NCI-H1694 treated with DMSO at 0.1 percent for 48 hours (cell line): ENCODE measurements at places on chromosomes 6 and 20.

DNA sequence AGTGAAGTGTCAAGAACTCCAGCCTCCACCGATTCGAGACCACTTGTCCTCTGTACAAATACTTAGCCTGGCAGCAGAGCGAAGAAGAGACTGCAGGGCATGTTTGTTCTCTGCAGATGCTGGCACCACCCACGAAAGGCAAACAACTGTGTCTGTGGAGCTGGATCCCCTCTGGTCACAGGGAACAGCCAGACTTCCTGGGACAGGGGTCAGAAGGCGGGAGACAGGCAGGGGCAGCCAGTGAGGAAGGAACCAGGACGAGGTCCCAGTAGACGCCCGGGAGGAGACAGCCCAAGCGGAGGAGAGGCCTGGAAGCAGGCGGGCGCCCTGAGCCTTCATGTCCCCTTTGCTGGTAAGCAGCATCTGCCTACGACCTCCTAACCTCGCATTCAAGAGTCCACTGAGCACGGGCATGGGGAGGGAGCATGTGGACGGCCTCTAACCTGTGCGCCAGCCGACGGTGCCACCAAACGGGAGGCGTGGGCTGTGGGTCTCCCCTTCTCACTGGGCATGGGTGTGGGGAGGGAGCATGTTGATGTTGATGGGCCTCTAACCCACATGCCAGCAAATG lies 265.5 kb downstream of the DLL1 start:
- DNase-seq = no peak

DNA sequence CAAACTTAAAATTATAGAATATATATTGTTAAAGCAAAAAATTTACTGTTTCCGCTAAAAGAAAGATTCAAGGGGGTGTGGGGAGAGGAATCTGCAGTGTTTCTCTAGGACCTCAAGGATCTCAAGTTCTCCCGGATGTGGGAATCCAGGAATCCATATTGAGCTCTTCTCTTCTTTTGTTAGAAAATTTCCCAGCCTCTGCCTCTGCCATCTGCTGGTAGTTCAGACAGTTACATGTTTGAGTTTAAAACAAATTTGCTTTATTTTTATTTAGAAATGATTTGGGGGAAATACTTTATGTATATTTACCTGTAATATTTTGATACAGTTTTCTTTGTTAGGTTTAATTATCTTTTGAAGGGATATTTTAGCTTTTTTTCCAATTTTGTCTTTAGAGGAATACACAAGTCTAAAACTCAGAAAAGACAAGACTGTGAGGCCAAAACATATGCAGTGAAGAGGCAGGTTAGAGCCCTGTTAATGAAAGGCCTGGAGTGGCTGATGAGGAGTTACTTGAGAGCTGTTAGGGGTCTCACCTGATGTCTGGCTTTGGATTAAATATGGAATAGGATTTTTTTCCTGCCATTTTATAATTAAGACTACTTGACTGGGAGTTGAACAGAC lies 268.8 kb downstream of the ARID1B start:
- DNase-seq = peak; percentile 39

DNA sequence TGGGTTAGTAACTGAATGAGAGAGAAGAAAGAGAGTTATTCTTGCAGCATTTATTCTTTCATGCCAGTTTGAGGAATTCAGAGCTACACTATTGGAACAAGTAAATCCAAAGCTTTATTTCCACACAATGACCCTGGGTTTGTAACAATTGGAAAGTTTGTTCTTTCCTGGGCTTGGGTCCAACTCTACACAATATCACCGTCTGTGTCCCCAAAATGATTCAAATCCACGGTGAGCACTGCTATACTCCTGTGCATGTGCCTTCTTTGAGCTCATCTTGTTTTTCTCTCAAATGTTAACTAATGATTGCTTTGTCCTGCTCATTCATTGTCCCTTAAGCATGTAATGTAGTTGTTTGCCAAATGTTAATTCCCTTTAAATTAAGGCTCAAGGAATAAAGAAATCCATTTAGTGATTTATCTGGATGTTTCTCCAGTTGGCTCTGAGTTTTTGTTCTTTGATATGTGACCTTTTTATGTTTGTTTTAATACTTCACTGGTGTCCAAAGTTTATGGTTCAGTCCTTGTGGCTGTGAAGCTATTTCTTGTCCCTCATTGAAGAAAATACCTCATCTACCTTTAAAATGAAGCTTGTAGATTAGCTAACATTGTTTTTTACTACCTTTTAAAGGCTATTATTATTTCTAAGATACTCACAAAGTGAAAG lies 20.5 kb upstream of the CRISP3 start:
- no peak for DNase-seq

DNA sequence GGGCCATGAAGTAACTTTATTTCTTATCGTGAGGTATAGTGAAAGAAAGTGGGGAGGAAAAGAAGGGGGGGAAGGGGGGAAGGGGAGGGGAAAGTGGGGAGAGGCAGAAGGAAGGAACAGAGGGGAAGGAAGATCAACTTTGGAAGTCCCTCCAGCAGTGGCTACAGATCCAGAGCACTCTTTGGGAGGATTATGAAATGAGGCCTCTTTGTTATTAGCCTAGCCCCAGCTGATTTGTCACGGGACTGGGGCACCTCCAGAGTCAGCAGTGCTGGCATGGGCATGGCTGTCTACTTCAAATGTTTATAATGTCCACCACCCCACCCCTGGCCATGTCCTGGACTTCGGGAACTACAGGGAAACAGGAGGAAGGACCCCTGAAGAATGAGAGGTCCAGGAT lies 7.6 kb downstream of the MOCS1 start:
- DNase-seq = no peak

DNA sequence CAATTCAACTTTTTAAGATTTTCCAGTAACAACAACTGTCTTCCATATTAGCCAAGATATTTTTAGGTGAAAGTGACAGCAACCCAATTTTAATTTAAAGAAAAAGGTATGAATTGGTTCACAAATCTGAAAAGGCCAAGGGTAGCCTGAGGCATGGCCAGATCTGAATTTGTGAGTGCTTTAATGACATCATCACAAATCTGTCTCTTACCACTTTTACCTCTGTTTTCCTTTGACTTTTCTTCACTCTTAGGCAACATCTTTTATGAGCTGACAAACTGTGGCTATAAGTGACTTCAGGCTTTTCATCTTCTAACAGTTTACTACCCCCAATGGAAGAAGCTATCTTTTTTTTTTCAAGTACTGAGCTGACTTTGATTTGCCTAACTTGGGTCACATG lies 44.5 kb upstream of the PKIB start:
- DNase-seq = no peak

GRCh38 chr6:128063850-128064539 lies 163.1 kb upstream of the THEMIS start:
- DNase-seq = no peak

DNA sequence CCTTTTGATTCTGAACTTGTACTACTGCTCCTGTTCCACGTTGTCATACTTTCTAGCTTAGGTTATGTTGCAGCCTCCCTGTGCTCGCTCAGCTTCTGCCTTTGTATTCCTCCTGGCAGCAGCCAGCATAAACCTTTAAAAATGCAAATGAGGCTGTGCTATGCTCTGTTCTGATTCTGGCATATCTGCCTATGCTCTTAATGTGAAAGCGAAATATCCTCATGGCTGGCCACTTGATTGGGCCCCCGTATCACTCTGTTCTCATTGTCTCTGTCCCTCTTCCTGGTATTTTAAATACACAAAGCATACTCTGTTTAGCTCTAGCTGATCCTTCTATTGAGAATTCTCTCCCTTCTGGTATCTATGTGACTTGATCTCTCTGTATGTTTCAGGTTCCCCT lies 139.0 kb downstream of the JARID2 start:
- DNase-seq = peak; percentile 30

DNA sequence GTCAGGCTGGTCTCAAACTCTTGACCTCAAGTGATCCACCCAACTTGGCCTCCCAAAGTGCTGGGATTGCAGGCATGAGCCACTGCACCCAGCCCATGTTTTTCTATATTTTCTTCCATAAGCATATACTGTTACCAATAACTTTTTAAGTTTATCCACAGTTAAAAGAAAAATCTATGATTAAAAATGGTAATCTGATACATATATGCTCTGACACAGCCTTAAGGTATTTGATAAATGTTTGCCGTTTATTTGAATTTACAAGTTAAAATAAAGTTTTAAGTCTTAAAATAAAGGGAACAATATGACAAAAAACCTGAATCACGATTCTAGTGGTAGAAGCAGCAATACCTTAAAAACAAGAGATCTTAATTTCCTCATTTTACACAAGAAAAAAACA lies 5.2 kb downstream of the STK38 start:
- no peak for DNase-seq

GRCh38 chr20:39829661-39830060 lies 859.4 kb downstream of the MAFB start:
- no peak for DNase-seq

DNA sequence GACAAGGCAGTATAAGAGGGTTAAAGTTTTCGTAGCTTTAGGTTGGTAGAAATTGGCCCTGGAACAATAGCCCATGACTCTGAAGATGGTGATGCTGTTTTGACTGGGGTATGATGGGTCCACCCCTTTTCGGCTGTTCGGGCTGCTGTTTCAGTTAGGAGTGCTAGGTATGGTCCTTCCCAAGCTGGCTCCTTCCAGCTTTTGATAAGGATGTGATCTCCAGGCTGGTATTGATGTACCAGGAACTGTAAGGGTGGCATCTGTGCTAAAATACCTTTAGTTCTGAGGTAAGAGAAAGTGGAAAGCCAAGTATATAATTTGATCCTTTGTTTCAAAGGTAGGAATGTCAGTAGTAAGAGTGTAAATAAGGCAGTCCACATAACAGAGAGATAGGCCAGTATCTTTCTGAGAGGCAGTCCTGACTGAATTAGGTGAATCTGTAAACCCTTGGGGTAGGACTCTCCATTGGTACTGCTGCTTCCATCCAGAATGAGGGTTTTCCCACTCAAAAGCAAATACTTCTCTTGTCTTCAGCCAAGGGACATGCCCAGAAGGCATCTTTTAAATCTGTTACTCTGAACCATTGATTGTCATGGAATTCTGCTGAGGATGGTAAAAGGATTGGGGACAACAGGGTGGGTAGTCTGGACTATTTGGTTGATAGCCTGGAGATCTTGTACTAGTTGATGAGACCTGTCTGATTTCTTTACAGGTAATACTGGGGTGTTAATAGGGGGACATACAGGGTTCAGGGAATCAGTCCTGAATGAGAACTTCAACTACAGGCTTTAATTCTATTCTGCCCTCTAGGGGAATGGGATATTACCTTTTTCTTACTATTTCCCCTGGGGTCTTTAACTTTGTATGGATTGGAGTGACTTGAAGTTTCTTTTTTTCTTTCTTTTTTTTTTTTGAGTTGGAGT lies 6.1 kb upstream of the ZNFX1 start:
- DNase-seq = no peak

- DNase-seq = no peak
Measured at GRCh38 chr20:58210398-58210747, 18.1 kb downstream of the ANKRD60 start.

DNA sequence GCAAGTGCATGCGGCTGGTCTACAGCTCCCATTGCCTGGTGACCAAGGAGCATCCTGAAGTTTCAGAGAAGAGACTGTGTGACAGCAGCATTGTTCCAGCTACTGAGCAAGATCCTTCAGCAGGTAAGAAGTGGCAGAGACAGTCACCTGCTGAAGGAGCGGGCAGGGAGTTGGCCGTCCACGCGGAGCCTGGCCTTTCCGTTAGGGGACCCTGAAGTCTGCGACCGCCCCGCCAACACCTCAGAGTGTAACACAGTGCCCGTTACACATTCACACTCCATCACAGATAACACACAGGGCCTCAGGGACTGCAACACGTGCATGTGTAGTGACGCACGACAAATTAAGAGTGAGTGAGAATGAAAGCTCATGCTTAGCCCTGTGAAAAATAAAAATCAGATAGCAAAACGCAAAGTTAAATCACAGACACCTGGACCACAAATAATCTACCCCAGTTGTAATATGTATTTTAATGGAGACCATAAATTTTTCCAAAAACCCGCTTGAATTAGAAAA lies 94.2 kb downstream of the IRF4 start:
- no peak for DNase-seq

- no peak for DNase-seq
Measured at GRCh38 chr20:1392443-1392692, 486 bp downstream of the FKBP1A start.

- peak; percentile 28 for DNase-seq
Measured at GRCh38 chr20:12966468-12967085, 42.2 kb upstream of the SPTLC3 start.

- peak; percentile 51 for DNase-seq
Measured at GRCh38 chr6:123380257-123380656, 256.5 kb downstream of the TRDN start.

DNA sequence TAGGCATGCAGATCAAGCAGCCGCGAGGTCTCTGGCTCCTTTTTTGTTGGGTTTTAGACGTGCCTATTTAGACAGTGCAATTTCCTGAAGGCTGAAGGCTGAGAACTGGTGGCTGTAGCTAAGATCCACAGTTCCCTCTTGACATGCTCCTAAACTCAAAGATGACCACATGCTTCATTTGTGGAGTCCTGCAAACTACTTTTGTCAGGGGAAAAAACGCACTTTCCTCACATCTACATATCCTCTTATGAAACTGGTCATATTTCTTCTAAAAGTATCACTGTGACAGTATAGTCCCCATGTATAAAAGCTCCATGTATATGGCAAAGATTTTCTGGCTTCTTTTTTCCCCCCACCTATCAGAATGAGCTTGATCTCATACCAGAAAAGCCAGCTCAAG lies 30.7 kb downstream of the LYRM4 start:
- no peak for DNase-seq

DNA sequence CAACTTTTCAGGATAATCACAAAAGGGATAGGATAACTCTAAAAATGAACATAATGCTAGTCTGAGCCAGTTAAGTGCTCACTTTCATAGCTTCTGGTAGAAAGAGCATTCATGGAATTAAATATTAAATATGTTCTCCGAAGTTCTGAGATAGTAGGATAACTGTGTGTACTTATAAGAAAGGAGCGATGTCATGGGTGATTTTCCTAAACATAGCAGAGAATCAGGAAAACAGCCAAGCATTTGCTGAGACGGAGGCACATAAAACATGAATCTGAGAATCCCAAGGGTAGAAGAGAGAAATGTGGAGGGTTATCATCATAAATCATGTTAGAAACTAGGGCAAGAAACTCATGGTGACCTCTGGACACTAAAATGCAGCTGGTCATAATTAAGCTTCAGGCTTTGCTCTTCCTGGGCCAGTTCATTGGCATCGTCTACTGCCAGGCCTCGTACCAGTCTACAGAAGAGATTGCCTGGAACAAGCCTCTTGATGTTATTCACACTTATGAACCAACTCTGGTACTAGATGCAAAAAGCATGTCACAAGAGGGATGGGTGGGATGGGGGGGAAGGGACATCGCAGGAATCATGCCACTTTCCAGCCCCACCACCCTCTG lies 436.6 kb downstream of the PRKN start:
- DNase-seq = no peak

DNA sequence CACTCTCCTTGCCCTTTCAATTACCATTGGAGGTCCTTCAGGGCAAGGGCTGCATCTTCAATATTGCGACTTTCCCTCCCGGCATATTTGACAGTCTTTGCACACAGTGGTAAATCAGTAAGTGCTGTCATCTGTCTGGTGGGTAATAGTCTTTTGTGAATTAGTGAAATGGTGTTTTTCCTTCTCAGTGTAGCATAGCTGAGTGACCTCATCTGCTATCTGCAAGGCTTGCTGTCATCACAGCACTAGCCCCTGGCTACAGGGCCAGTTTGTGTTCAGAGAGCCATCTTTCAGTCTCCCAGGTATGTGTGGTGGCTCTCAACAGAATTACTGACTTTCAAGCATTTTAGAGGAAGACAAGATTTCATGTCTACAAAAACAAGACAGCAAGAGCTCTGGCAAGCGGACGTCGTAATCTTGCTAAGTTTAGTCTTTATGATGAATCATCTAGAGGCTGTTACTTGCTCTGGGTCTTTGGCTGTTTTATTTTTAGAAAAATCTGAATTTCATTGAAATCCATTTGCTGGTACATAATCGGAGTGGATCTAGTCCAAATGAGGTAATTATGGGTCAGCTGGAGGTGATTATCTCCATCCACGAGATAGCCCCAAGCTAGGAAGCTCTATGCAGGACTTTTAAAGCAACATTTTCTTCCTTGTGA lies 528.9 kb downstream of the EPM2A start:
- DNase-seq = no peak
